ENCODE measurements at places on chromosomes 11 and 22.

GRCh38 chr11:108732395-108732794 is 67.5 kb downstream of the DDX10 start:
- no peak for DNase-seq

GRCh38 chr11:102240502-102240901 is 76.8 kb upstream of the BIRC3 start:
- DNase-seq: no peak

- no peak for DNase-seq
Measured at GRCh38 chr11:35183326-35183925, 44.5 kb downstream of the CD44 start.

DNA sequence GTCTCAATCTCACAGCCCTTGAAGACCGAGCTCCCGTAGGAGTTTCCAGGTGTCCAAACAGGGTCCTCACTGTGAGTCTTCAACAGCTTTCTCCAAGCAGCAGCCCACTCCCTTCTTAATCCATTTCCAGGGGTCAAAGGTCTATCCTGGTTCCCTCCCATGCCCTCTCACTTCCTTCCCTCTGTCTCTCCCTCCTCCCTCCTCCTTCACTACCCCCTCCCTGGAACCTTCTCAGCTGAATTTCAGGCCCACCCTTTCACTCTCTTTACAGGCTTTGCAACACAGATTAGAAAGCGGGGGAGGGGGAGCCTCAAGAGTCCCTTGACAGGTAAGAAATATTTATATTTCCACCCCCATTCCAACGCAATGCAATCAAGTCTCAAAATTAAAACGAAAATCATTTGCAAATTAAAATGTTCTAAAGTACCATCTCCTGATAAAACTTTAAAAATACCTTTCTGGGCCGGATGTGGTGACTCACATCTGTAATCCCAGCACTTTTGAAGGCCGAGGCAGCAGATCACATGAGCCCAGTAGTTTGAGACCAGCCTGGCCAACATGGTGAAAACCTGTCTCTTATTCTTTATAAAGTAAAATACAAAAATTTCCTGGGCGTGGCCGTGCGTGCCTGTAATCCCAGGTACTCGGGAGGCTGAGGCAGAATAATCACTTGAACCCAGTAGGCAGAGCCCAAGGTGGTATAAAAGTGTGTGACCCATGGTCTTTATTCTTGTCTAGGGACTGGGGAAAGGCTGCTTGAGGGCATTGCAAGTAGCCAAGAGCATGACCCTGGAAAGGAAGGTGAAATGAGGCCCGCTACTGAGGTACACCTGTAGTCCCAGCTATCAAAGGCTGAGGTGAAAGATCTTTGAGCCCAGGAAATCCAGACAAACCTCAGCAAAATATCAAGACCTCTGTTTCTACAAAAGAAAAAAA is 865 bp upstream of the ZNF280A start:
- no peak for DNase-seq

- DNase-seq: no peak
Measured at GRCh38 chr11:44286268-44286880, 23.6 kb downstream of the ALX4 start.
